Stimulated activated CD4-positive, alpha-beta T cell treated with anti-CD3 and anti-CD28 coated beads, Interleukin-2, amount 100 ng/mL, for 48 hours (primary cell): ENCODE measurements at places on chromosomes 16 and 17.
A peak's percentile ranks its signal among the peaks of the same experiment; 100 is the strongest.

- no peak for DNase-seq
Observed at GRCh38 chr17:73895157-73895556, 250.9 kb upstream of the SDK2 start.

DNA sequence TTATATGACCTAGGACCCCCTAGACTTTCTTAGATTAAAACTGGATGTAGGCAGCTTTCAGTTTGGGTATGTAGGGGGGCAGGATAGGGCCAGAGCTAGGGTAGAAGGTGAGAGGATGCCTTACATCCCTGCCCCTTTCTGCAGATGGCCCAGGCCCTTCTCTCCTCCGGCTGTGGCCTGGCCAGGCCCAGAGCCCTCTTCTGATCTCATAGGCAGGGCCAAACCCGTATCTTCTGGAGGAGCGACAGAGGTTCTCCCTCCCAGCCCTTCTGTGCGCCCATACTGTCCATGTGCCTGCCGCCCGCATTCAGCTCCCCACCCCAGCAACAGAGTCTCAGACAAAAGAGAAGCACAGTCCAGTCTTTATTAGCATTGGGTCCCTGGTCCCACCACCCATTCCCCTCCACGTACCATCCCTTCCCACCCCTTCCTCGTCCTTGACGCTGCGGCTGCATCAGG lies 2.0 kb upstream of the TSPOAP1 start:
- peak; percentile 51 for DNase-seq

GRCh38 chr17:3040882-3041281 lies 22.5 kb downstream of the OR1D5 start:
- DNase-seq, result no peak

DNA sequence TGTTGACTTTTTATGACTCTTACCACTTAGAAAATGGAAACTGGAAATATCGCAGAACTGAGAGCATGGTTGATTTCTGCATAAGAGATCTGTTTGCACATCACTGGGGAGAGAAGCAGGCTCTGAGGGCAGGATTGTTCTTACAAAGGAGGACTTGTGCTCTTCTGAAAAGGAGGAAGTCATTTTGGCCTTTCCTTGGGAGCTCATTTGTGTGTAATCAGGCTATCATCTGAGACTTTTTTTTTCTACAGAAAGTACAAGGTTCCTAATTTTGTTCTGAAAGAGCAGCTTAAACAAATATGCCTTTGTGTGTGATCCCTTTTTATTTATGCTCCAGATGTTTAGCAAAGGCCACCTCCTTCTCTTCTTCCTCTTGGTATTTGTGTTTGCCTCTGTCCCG lies 145.7 kb upstream of the CACNG5 start:
- DNase-seq, result no peak

- DNase-seq, result no peak
Observed at GRCh38 chr17:19706791-19707727, 9.3 kb downstream of the SLC47A2 start.

DNA sequence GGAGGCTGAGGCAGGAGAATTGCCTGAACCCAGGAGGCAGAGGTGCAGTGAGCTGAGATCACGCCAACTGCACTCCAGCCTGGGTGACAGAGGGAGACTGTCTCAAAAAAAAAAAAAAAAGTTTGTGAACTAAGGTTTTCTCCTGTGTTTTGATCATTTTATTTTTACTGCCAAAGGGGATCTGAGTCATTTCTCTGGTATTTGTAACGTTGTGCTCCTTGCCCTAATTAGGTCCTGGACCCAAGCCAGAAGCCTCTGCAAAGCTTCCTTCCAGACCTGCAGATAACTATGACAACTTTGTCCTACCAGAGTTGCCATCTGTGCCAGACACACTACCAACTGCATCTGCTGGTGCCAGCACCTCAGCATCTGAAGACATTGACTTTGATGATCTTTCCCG lies 32.1 kb downstream of the IST1 start:
- no peak for DNase-seq

DNA sequence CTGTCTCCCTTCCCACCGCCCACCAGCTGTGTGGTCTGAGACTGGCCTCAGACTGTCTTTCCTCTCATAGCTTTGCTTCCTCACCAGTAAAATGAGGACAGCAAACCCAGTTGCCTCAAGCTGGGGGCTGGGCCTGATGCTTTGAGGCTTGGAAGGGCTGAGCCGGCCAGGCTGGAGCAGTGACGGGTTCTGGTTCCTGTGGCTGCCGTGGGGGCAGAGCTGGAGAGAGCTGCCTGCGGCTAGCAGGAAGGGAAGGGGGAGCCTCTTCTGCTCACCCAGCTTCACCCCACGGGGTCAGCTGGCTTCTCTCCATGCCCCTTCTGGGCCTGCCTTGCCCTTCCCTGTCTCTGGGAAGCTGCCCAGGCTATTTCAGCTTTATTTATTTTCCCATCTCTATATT lies 23.7 kb downstream of the LASP1 start:
- no peak for DNase-seq

DNA sequence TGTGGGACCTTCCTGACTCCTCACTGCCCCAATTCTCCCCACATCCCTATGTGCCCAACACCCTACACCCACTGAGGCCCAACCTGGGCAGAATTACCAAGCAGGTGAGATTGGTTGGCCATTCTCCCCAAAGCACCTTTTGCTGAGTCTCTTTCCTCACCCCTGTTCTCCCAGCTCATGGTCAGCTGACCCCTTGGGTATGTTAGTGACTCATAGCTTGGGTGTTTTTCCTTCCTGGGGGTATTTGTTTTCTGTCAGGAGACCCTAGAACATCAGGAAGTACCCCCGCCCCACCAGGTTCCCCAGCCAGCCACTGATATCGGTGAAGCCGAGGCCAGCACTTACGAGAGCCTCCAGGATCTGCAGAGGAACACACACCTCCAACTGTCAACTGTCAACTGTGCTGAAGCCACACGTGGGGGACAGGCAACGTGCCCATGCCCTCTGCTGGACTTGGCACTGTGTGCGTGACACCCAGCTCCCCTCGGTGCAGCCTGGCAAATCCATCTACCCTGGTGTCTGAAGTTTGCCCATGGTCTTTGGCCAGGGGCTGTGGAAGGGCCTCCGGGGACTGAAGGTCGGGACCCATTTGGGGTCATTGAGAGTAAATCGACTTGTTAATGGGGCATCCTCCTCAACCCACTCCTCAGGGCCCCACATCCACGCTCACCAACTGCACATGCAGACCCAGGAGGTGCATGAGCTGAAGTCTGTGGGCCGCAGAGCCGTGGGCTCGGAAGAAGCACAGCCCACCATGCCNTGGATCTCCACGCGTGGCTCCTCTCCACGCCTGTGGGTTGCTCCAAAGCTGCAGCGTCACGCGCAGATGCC lies 53.1 kb downstream of the METRNL start:
- no peak for DNase-seq

DNA sequence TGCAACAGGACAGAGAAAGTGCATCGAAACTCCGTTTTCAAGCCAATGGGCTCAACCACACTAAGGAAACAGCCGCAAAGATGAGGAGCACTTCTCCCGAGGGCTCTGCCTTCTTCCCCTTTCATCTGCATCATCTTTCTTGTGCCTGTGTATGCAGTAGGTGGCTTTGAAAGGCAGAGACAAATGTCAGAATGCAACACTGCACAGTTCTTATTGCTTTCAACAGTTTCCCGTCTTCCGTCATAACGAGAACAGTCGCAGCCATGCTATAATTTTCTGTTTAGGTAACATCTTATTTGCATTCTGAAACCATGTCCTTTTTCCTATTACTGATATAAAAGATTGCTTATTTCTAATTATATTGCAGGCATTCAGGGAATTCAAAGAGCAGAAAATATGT lies 205.2 kb downstream of the SLC39A11 start:
- DNase-seq, result no peak

- DNase-seq, result no peak
Observed at GRCh38 chr17:65226227-65226626, 89.1 kb downstream of the RGS9 start.

- DNase-seq, result no peak
Observed at GRCh38 chr17:59355030-59355701, 23.7 kb downstream of the YPEL2 start.

DNA sequence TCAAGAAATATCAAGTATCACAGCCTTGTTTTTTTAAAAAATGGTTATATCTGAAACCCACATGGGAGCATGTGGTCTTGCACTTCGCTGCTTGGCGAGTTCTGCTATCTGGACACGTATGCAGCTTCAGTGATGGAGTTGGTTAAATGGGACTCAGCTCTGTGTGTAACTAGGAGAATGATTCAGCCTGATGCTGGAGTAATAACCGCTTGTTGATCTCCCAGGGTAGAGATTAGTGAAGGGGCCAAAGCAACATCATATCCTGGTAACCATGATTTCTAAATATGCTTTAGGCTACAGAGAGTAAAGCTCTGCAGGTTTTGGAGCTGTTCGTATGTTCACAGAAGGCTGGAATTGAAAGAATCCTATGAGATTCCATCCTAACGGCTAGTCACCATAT lies 63.2 kb downstream of the IQCK start:
- no peak for DNase-seq

DNA sequence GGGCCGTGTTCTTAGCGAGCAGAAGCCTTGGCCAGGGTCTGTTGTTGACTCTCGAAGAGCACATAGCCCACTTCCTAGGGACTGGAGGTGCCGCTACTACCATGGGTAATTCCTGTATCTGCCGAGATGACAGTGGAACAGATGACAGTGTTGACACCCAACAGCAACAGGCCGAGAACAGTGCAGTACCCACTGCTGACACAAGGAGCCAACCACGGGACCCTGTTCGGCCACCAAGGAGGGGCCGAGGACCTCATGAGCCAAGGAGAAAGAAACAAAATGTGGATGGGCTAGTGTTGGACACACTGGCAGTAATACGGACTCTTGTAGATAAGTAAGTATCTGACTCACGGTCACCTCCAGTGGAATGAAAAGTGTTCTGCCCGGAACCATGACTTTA lies 18.5 kb downstream of the RSPRY1 start:
- no peak for DNase-seq

GRCh38 chr17:55093353-55093752 lies 124.8 kb downstream of the STXBP4 start:
- DNase-seq, result no peak

GRCh38 chr17:76370261-76370993 lies 14.0 kb upstream of the SPHK1 start:
- DNase-seq, result no peak

GRCh38 chr16:87527055-87527724 lies 34.4 kb upstream of the ZCCHC14 start:
- DNase-seq, result no peak
